Gastroesophageal sphincter (tissue), 4 donors: ENCODE measurements at places on chromosomes 11 and 22. TPM values are rescaled to one million over a fixed set of nuclear protein-coding genes. Genes with fewer than 3 reads are reported as not detected.

TYR gene
- not detected for total RNA-seq

DNA sequence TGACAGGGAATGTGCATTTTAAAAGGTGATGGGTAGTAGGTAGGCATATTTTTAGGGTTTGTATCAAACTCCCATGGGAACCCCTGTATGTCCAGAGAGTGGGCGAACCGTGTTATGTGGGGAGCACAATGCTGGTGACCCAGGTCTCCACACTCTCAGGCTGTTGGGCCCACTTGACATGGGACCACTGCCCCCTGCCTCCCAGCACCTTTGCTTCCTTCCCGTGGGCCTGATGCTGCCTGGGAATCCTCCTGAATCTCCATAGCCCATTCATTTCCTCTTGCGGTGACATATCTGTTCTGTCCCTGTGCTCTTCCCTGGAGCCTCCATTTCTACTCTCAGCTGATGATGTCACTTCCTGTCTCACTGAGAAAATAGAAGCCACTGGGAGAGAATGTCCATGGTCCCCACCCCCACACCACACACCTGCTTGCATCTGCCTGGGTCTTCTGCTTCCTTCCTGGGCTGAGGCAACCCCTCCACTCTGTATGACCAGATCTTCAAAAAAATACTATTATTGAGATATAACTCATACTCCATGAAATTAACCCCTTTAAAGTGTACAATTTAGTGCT, 55.8 kb upstream of the THY1 start:
- ATAC-seq = no peak

- ATAC-seq = no peak
Measured at GRCh38 chr11:69317401-69318092, 23.6 kb downstream of the MYEOV start.

GRCh38 chr11:77089004-77089545, 13.6 kb upstream of the OMP start:
- ATAC-seq = no peak

BACE1 gene
- total RNA-seq = 23.8 TPM
